ENCODE measurements at places on chromosomes 5 and 9. TPM values are rescaled to one million over a fixed set of nuclear protein-coding genes. Genes with fewer than 3 reads are reported as not detected.

- DNase-seq: no peak
Measured at GRCh38 chr9:137828527-137829259, 48.9 kb upstream of the CACNA1B start.

GRCh38 chr9:132551556-132551955, 30.9 kb upstream of the BARHL1 start:
- DNase-seq: no peak

GRCh38 chr9:118058227-118058626, 354.0 kb downstream of the TLR4 start:
- DNase-seq: no peak

GRCh38 chr5:131968396-131968954, 23.0 kb upstream of the MEIKIN start:
- DNase-seq: no peak

- no peak for DNase-seq
Measured at GRCh38 chr5:113017881-113018635, 41.5 kb downstream of the DCP2 start.

- no peak for DNase-seq
Measured at GRCh38 chr5:168889039-168889438, 309.9 kb upstream of the PANK3 start.

- no peak for DNase-seq
Measured at GRCh38 chr9:13580760-13581159, 301.3 kb upstream of the MPDZ start.

GRCh38 chr5:172642926-172643871, 2.1 kb downstream of the NEURL1B start:
- no peak for DNase-seq

GRCh38 chr5:31133488-31133887, 60.0 kb upstream of the CDH6 start:
- DNase-seq: no peak

GRCh38 chr9:116550696-116551436, 136.2 kb upstream of the TRIM32 start:
- DNase-seq: no peak

- no peak for DNase-seq
Measured at GRCh38 chr9:72627147-72627546, 105.7 kb downstream of the TMC1 start.

GRCh38 chr5:1374030-1374678, 29.3 kb upstream of the CLPTM1L start:
- no peak for DNase-seq

GRCh38 chr5:92652756-92653155, 928.3 kb downstream of the NR2F1-AS1 start:
- DNase-seq: no peak

The ARSI gene
- 1.6 TPM for total RNA-seq

The SOX30 gene
- not detected for total RNA-seq

The IFNA17 gene
- not detected for total RNA-seq

The ERMP1 gene
- 16.1 TPM for total RNA-seq

The TBCA gene
- 121 TPM for total RNA-seq

The SKIC3 gene
- total RNA-seq: 54.8 TPM
